Fibroblast of skin of scalp (primary cell): ENCODE measurements at places on chromosomes 2 and 18.
A peak's percentile ranks its signal among the peaks of the same experiment; 100 is the strongest.

- DNase-seq = no peak
These were observed 8.5 kb upstream of the TWIST2 start for GRCh38 chr2:238839428-238839827.

GRCh38 chr2:190635781-190636180 lies 13.1 kb upstream of the NAB1 start:
- no peak for DNase-seq

DNA sequence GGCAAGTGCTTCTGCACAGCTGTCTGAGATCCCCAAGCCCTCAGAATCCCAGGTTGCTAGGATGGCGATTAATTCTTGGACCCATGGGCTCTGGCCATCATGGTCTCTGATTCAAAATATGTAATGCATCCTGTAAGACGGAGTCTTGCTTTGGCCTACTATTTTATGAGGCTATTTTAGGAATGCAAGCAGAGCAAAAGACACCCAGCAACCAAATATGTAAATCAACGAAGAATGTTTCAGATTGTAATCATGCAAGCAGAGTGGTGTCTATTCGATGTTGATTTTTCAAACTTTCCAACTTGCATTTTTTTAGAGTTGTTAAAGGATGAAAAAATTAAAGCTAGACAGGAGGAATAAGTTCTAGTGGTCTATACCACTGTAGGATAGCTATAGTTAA lies 154.8 kb downstream of the COL6A3 start:
- peak; percentile 90 for DNase-seq

DNA sequence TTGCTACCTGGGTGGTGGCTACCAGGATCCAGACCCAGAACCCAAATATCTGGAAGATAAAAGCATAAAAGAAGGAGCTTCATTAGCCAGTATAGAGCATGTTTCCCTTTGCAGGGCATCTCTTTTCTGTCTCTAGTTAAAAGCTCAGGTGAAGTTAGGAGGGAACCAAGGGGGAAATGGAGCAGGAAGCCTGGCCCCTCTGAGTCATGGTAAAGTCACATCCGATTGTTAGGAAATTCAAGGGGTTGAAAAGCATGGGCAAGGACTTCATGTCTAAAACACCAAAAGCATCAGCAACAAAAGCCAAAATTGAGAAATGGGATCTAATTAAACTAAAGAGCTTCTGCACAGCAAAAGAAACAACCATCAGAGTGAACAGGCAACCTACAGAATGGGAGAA lies 126.9 kb downstream of the RPIA start:
- no peak for DNase-seq

DNA sequence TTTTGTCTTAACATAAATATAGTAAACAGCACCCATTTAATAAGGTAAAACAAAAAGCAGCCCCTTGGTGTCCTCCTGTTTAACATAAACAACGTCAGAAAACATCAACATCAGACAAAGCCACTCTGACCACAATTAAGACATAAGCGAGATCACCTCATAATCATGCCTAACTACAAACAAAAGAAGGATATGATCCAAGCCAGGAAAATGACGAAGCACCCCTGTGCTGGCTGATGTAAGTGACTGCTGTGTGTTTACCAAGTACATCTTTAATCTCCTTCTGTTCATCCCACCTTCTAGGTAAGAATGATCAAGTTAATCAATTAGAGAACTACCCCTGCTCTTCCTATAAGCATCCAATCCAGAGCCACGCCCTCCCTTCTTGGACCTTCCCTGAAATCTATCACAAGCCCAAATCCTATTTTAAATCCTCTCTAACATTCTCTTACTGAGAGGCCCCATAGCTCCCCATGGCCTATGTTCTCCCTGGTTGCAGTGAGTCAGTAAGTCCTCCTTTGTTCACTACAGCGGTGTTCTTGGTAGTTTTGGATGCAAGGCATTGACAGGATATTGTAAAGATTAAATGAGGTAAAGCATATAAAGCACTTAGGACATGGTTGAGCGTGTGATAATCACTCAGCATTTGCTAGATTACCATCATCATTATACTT lies 424.2 kb downstream of the TSN start:
- DNase-seq = no peak
